ENCODE measurements at places on chromosomes 16 and 17.

DNA sequence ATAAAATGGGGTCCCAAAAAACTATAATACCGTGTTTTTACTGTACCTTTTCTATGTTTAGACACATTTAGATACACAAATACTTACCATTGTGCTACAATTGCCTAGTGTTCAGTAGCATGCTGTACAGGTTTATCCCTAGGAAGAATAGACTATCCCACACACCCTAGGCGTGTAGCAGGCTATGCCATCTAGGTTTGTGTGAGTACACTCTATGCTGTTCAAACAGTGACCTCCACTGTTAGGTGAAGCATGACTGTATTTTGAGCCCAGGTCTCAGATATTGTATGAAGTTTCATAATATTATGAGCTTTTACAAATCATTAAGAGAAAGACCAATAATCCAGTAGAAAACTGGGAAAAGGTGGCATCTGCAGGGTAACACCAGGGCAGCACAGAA lies 23.6 kb downstream of the MILR1 start:
- DNase-seq = no peak

DNA sequence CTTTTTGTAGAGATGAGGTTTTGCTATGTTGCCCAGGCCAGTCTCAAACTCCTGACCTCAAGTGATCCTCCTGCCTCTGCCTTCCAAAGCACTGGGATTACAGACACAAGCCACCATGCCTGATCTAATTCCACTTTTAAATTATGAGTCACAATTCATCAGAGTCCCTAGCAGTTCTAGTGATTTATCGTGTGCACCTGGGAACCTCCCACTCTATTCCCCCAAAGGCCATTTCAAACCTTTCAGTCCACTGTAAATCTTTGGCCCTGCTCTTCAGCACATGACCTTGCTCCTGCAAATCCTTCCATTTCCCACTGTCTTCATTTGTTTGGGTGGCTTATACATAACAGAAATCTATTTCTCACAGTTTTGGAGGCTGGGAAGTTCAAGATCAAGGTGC lies 73.0 kb downstream of the HS3ST2 start:
- no peak for DNase-seq

DNA sequence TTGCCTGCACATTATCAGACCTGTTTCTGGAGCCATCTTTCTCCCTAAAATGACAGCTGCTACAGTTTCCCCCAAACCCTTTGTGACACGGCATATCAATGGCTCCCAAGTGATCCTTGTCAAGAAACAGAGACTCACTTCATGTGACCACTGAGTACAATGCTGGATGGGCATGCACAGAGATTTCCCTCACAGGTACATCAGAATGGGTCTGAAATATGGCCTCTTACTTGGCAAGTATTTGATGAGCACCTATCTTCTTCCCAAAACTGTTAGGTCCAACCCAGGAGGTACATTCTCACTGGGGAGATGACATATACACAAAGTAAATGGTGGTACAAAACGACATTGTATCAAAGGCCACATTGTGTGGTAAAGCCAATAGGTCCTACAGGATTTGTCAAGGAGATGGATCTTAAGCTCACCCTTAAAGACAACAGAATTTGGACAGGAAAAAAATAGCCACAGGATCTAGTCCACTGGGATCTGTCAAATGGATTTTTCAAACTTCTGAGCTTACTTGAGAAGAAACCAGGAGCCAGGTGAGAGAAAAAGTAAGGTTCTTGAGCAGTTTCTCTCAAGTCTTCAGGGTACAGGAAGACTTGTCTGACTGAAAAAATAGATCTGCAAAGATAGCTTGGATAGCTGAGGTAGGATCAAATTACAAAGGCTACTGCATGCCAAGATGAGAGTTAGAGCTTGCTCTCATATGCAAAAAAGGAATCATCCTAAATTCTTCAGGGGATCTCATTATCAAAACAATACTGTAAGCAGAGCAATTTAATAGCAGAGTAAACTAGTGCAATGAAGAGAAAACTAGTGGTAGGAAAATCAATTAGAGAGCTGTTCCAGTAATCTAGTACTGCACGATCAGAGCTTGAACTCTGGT lies 28.8 kb downstream of the RNF43 start:
- no peak for DNase-seq

DNA sequence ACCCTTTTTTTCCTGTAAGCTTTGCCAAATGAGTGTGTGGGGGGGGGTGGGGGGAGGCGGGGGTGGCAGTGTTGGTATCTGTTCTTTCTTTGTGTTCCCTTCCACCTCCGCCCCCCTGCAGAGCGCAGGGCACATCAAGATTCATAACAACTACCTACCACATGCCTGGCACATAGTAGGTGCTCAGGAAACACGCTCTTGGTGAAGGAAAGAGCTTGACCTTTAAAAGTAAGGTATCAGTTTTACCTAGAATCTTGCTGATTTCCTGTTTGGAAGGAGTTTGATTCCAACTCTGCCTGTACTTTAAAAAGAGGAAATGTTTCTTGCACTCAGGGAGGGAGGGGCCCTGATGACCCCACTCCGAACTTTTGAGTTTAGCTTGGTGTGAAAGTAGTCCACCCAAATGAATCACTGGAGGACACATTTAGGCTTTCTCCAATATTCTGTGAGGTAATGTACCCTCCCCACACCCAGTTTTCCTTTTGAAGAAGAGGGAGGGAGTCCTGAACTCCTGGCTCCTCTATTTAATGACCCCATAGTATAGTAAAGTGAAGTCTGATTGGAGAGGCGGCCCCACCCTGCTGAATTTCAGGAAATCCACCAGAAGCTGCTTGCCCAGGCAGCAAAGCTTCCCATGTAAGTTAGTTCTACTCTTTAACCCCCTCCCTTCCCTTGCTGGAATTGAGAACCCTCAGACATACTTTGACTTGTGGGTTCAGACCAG lies 560 bp upstream of the FAM20A start:
- no peak for DNase-seq

- DNase-seq = no peak
Measured at GRCh38 chr17:21476867-21477266, 100.7 kb downstream of the KCNJ12 start.

DNA sequence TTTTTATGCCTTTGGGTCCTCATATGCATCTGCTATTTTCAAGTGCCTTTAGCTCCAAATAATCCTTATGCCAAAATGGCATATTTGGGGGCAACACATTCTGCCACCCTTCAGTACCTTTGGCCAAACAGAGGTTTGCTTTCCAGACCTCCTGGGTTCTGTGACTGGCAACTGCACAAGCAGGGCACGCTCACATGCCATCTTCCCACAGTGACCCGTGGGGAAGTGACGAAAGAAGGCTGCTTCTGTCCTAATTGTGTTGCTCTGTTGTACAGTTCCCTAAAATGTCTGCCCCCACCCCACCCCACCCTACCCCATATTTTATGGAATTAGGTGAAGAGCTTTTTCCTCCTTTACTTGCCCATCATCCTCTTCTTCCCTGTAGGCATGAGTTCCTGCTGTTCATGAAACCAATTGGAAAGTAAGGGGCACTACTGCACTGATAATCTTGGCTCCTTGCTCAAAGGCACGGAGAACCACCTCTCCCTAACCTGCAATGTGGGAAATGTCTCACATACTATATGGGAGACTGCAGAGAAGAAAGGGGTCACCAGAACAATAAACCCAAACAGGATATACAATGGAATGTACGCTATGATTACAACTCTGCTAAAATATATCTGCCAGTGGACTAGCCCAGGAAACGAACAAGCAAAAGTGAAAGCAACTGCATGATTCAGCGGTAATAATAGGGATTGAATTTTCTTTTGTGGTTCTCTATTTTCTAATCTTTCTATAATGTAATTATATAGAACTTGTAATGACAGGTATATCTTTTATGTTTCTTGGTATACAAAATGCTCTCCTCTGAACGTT lies 3.3 kb upstream of the SLFN12L start:
- no peak for DNase-seq

DNA sequence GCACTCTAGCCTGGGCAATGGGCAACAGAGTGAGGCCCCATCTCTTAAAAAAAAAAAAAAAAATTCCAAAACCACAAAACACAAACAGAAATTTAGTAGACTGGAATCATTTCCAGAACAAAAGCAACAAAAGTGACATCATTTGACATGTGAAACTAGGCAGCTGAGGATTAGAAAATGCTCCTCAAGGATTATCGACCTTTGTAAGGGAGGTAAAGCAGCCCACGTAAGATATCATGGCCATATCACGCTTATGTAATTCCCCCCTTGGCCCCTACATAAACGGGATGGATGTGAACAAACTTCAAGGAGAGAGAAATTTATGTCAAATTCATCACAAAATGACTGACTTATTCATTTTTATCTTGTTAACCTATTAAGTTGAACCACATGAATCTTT lies 83.3 kb downstream of the WDR59 start:
- no peak for DNase-seq

DNA sequence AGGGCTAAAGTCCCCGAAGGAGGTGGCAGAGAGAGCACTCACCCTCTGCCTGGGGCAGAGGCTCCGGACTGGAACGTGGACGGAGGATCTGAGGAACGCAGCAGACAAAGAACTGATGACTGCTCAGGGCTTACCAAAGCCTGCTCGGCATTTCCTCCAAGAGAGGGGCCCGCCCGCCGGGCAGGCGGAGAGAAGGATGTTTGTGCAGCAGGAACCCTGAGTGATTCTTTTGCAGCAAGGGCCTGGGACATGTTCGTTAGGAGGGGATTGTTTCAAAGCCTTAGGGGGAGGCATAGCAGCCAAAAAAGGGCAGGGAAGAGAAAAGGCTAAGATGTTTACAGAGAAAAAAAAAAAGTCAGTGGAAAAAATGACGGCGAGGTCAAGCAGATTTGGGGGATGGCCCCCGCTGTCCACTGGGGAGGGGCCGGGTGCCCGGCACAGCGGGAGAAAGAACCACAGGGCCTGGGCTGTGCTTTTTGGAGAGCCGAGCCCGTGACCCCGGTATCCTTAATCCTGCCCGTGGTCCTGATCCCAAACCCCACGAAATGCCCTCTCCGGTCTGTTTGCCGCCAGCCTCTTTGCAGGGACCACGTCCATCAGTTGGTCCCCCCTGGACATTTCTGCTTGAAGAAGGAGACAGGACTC lies 129.3 kb downstream of the NTN1 start:
- no peak for DNase-seq

- no peak for DNase-seq
Measured at GRCh38 chr17:28889996-28890395, 7.5 kb downstream of the FLOT2 start.

DNA sequence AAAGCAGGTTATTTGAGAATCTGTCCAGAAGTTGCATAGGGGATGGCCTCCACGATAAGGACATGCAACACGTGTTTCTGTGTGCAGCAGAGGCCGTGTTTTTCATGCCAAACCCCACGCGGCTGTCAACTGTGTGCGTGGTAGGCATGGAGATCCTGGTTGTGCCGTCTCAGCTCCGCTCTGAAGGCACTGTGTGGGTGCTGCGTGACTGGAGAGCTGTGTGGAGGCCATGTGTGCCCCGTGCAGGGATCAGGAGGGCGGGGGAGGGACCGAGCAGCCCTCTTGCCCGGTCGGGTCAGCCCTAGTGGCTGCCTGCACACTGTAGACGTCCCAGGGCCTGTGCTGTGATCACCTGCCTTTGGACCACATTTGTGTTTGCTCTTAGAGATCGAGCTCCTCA lies 74.5 kb downstream of the SEC14L1 start:
- DNase-seq = no peak

DNA sequence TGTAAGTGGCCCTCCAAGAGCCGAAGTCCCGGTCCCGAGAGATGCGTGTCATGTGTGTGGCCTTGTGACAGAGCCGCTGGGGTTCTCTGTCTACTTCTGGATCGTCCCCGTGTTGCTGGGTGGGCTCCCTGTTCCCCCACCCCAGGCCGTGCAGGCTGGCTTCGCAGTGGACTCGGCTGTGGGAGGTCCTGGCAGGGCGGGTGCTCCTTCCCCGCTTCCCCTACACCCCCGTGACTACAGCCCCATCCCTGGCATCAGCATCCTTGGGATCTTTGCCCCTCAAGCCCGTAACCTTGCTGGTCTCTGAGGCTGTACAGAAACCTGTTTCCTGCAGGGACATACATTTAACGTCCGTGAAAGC lies 136.3 kb downstream of the BANP start:
- DNase-seq = no peak

DNA sequence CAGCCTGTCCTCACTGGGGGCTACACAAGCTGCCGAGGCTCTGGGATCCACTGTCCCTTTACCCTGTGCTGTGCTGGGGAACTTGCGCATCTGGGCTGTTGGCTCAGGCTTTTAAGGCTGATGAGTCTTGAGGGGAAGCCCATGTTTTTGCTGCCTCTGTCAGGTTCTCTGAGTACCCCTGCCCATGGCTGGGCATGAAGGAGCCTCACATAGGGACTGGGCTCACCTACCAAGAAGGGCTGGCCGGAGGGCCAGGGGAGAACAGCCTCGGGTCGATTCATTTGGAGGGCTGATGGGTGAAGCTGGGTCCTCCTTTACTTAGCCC lies 14.6 kb downstream of the FMNL1 start:
- no peak for DNase-seq

- no peak for DNase-seq
Measured at GRCh38 chr16:75236232-75236631, 15.2 kb downstream of the BCAR1 start.

- no peak for DNase-seq
Measured at GRCh38 chr17:82823004-82823403, 16.8 kb downstream of the ZNF750 start.

- no peak for DNase-seq
Measured at GRCh38 chr16:15708096-15708495, 58.1 kb downstream of the NDE1 start.

DNA sequence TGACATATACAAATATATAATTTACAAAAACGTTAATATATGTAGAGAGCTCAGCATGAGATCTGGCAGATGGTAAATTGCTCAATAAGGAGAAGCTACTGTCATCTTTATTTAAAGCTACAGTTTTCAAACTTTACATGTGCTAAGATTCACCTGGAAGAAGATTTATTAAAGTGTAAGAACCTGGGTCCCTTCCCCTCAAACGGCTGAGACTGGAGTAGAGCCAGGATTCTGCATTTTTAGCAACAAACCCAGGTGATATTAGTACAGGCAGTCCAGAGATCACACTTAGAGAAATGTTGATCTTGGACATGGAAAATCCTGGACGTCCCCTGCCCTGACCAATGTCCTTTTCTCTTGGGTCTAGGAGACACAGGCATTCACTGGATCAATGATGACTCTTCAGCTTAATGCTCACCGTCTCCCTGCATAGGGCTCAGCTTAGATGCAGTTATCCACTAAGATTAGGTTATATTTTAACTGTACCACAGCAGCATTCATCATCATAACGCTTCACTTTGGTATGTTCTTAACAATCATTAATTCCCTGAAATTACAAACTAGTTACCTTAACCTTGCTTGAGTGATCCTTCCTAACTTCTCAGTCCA lies 20.4 kb downstream of the CDR2 start:
- no peak for DNase-seq

Measured in cortex of kidney (tissue), 1 donor.